Activated naive CD8-positive, alpha-beta T cell treated with anti-CD3 and anti-CD28 coated beads, Interleukin-2, amount 50 U/mL, for 24 hours (primary cell): ENCODE measurements at places on chromosomes 13 and 19.

- DNase-seq: no peak
These were observed 27.0 kb upstream of the GPR183 start for GRCh38 chr13:99334221-99334620.

DNA sequence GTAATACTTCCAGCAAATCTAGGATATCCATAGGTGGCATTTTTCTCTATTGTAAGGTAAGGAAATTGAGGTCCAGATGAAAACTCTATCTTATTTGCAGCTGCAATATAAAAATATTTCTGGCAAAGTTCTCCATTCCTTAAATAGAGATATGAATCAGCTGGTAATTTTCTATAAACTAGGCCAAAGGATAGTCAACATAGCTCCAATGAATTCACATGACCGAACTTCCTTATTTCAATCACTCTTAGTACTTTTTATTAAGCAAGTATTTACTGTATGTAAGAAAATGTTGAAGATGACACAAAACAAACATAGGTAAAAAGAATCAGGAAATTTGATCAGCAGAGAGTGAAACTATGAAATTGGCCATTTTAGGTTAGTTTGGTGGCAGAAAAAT is 13.0 kb upstream of the LCP1 start:
- DNase-seq: no peak

DNA sequence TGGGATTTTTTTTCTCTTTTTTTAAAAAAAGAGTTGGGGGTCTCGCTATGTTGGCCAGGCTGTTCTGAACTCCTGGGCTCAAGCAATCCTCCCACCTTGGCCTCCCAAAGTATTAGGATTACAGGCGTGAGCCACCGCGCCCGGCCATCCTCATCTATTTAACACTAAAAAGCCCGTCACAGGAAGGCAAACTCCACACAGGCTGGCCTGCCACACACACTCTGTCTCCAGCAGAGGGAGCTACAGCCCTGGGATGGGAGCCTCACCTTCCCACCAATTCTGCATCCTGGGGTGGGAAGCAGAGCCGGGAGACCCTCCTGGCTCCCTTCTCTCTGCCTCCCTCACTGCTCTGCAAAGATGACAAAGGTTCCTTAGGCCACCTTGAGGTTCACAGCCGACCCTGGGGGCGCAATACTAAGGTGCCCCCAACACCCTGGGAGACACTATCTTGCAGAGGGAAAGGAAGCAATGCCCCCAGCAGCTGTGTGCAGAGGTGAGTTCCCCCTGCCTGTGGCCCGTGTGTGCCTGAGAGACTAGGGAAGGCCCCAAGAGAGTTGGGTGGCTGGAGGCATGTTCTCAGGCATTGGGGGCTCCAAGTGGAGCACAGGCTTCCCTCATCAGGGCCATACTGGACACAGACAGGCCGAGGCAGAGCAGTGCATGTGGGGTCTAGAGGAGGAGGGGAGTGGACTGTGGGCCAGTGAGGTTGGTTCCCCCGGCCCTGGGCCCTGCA is 27.4 kb upstream of the TIMM44 start:
- DNase-seq: peak; percentile 36

- DNase-seq: peak; percentile 23
These were observed 391 bp downstream of the ZNF761 start for GRCh38 chr19:53432088-53432661.

GRCh38 chr13:90824032-90824431 is 523.5 kb upstream of the MIR17HG start:
- no peak for DNase-seq

DNA sequence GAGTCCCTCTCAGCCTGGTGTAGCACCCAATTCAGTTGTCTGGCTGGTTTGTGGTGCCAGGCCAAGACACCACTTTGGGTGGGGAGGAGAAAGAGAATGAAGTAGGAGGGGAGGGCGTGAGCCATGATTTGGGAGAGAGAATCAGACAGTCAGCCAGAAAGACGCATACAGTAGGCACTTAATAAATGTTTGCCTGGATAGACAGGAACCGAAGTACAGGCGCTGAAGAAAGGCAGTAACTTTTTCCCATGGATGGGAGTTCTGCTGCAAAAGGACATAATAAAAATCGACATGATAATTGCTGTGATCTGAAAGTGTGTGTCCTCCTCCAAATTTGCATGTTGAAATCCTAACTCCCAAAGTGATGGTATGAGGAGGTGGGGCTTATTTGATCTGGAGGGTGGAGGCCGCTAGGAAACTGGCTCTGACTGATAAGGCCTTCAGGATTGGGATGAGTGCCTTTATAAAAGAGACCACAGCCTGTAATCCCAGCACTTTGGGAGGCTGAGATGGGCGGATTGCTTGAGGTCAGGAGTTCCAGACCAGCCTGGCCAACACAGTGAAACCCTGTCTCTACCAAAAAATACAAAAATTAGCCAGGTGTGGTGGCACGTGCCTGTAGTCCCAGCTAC is 38.4 kb upstream of the PDCD5 start:
- DNase-seq: no peak

- no peak for DNase-seq
These were observed 19.3 kb downstream of the HDGFL2 start for GRCh38 chr19:4491446-4491845.

DNA sequence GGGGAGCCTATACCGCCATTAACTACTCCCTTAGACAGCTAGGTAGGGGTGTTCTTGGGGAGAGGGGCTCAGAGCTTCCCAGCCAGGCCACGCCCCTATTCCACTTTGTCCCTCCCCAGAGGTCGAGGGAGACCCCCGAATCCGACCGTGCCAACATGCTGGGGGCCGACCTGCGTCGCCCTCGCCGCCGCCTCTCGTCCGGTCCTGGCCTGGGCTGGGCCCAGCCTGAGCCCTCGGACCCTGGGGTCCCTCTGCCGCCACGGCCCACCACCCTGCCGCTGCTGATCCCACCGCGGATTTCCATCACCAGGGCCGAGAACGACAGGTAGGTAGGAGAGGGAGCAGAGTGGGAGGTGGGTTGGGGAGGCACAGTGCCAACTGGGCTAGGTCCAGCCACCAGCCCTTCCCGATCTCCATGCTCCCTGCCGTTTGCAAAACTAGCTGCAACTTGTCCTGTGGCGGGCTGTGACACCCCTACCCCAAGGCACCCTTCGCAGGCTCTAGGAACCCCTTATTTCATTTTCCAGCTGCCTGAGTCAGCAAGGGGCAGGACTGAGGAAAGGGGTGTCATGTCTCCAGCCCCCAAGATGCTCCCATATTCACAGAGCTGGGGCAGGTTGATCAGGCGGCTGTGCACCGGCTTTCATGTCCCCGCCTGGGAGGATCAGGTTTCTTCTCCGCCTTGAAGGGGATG is 2.6 kb upstream of the PDE4A start:
- no peak for DNase-seq
